ENCODE measurements at places on chromosomes 5 and 9. TPM values are rescaled to one million over a fixed set of nuclear protein-coding genes. Genes with fewer than 3 reads are reported as not detected.

SHC3 gene
- 1.3 TPM for total RNA-seq

PCDHB16 gene
- 11.9 TPM for total RNA-seq

GRCh38 chr9:79955300-79955699 lies 383.5 kb downstream of the TLE4 start:
- H3K27me3 ChIP-seq: no peaks in the 10 kb centered on the region
- no peak overlapping the region for H3K27ac ChIP-seq
- DNase-seq: no peak
- peaks cover 7% of the 10 kb centered on the region for H3K4me1 ChIP-seq

DNA sequence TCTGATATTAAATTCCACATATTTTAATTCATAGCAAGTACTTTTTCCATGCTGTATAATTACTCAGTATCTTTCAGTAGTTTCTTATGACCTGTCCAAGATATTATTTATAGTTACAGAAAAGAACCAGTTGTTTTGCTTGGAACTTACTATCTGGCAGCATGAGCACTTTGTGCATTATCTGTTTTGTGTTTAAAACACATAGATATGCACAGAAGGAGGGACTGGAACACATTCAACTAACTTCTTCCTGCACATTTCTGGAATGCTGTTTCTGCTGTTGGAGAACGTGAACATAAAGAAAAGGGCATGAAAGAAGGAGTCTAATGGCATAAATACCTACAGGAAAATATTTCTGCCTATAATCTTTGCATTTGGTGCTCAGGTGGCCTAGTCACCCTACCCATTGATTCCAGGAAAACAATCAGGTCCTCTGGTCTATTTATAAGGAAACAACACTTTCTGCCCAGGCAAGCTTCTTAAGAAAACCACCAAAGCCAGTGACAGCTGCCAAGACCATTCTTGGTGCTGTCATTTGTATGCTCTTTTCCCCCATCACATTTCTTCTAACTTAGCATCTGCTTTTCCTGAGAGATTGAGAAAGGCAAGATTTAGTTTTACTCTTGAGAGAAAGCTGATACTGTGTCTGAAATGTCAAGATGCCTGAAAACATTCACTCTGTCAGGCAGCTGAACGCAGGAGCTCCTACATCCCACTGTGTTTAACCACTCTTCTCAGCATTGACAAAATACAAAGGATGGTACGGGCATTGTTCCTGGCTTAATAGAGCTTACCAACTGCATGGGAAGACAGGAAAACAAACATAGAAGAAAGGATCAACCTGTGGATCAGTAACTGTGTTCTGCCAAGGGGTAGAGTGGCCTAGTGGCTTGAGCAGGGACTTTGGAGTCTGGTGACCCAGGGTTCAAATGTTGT lies 40.3 kb downstream of the RAB3C start:
- DNase-seq: no peak
- no peaks in the 10 kb centered on the region for H3K27me3 ChIP-seq
- H3K4me3 ChIP-seq: no peak overlapping the region
- H3K4me1 ChIP-seq: peaks cover 4% of the 10 kb centered on the region

- peaks cover 20% of the 10 kb centered on the region for H3K36me3 ChIP-seq
- H3K4me1 ChIP-seq: peaks cover 32% of the 10 kb centered on the region
- no peaks in the 10 kb centered on the region for H3K27me3 ChIP-seq
- no peak overlapping the region for H3K27ac ChIP-seq
Measured at GRCh38 chr5:34691326-34691725, 35.2 kb downstream of the RAI14 start.

- H3K4me1 ChIP-seq: peaks cover 8% of the 10 kb centered on the region
- H3K27me3 ChIP-seq: no peaks in the 10 kb centered on the region
- DNase-seq: no peak
- peaks cover 5% of the 10 kb centered on the region for H3K36me3 ChIP-seq
- H3K4me3 ChIP-seq: no peak overlapping the region
Measured at GRCh38 chr9:86064220-86064619, 35.1 kb downstream of the GOLM1 start.

DNA sequence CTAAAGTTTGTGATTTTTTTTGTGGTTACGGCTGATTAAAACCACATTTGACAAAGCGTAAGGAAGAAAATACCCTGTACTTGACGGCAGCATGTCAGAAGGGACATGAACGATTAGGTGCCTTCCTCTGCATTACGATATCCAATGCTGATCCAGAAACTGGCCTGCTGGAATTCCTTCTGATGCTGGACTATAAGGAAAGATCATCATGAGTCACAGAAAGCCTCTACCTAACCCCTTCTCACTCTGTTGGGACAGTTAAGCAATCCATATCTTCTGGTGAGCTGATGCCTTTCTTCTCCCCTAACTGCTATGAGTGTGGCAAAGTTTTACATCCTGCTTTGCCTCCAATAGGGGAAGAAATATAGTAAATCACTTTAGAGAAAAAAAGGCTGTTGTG lies 78.4 kb upstream of the PAPPA start:
- no peak overlapping the region for H3K4me3 ChIP-seq
- DNase-seq: no peak
- no peaks in the 10 kb centered on the region for H3K4me1 ChIP-seq
- no peaks in the 10 kb centered on the region for H3K27me3 ChIP-seq
- no peaks in the 10 kb centered on the region for H3K36me3 ChIP-seq
